Stimulated activated naive CD4-positive, alpha-beta T cell treated with Interleukin-2 at 50 U/mL for 16 hours (primary cell): ENCODE measurements at places on chromosomes 11 and 22.

DNA sequence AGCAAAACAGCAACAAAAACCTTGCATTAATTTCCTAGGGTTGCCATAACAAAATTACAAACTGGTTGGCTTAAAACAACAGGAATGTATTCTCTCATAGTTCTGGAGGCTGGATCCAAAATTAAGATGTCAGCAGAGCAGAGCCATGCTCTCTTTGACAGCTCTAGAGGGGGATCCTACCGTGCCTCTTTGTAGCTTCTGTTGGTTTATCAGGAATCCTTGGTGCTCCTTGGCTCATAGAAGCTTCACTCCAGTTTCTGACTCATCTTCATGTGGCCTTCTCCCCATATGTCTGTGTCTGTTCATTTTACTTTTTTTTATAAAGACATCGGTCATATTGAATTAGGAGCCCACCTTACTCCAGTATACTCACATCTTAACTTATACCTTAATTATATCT is 90.5 kb upstream of the POU2AF2 start:
- DNase-seq, result no peak

DNA sequence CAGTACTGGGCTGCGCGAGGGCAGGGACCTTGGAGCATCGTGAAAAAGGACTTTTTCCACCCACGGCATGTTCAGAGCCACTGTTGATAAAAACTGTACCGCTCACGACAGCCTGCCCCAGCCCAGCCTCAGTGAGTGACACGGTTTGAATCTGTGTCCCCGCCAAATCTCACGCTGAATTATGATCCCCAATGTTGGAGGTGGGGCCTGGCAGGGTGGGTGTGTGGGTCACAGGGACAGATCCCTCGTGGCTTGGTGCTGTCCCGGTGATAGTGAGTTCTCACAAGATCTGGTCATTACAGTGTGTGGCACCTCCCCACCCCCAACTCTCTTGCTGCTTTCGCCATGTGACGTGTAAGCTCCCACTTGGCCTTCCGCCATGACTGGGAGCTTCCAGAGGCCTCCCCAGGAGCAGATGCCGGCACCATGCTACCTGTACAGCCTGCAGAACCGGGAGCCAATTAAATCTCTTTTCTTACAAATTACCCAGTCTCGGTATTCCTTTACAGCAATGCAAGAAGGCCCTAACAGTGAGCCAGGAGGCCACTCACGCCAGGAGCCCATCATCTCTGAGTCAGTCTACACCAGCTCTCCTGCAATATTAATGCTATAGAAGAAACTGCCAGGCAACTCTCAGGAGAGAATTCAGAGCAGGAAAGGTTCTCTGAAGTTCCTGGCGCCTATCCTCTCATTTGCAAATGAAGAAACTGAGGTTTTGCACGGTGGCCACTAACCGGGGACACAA is 1.3 kb downstream of the TOLLIP start:
- no peak for DNase-seq

DNA sequence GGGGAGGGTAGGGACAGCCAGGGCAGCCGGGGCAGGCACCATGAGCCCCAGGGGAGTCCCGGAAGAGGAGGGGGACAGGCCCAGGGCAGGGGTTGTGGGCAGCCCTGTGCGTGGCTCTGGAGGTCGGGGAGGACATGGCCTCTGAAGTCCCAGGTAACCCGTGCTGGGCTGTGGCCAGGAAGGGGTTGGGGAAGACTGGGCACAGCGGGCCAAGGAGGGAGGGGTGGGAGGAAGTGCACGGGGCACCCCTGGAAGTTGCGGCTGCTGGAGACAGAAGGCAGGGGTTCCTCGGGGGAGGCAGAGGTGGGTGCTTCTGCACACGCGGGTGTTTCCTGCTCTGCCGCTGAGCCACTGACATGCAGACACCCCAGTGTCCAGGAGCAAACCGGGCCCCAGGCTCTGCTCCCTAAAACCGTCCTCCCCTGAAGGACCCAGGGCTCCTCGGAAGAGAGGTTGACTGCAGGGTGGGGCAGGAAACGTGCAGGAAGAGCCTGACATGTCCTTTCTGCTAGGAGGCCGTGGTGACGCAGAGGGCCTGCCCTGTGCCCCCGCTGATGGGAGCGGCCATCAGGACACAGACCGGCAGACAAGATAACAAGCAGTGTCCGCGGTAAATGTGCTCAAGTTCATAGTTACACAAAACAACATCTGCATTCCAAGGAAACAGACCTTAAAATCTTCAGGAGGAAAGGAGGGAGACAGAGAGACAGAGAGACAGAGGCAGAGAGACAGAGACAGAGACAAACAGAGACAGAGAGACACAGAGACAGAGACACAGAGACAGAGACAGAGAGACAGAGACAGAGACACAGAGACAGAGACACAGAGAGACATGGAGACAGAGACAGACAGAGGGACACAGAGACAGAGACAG is 5.7 kb downstream of the TNNI2 start:
- peak; percentile 26 for DNase-seq

DNA sequence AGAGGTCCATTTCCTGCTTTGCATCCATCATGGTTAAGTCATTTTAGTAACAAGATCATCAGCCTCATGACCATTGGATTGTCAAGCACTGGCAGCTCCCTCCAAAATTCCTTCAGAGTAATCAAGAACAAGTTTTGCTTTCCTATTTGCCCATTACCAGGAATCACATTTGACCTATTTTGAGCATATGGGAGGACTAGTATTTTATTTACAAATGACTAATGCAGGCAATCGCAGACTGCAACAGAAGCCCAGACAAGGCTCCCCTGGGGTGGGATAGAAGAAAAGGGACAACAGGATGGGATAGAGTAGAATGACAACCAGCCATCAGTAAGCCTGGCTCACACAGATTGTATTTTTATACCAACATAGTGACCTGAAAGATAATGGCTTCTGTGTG is 9.1 kb downstream of the MMP10 start:
- no peak for DNase-seq

- DNase-seq, result no peak
These were observed 6.6 kb upstream of the ZFTA start for GRCh38 chr11:63775191-63775590.

DNA sequence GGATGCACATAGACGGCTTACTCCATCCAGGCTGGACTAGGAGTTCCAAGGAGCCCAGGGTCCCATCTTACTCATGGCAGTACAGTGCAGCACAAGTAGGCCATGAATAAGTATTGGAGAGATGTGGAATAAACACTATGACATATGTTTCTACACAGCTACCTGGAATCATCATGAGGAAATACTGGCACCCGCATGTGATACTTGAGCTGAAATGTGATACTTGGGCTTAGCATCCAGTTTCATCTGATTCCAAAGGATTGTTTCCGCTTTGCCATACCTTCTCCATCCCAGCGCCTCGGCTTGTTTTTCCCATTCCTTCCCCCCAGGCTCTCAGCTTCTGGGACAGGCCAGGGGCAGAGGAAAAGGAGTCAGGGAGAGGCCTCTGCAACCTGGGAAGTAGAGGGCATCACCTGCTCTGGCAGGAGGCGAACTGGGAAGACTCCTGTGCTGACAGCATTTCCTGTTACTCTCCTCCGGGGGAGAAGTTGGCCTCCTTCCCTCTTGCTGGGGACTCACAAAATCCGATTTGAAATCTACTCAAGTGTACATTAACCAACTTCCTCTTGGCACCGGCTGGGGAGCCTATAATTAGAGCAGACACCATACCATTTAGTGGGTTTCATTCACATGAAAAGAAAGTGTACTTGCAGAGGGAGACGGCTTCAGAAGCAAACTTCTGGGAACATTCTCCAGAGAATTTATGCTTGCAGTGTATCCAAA is 187.8 kb downstream of the MIAT start:
- no peak for DNase-seq

DNA sequence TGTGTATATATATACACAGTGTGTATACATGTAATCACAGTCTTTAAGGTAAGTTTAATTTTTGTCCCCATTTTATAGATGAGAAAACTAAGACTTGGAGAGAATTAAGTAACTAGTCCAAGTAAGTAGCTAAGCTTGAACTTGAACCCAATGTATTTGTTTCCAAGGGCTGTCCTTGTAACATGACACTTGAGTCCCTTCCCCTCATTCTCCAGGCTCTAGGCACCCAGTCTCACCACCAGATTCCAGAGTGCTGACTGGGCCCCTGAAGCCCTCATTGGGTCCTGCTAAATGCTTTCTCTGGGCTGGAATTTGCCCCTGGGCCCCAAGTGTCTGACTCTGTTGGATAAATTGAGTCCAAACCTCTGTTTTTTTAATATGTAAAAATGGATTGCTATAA is 45.5 kb downstream of the ADM start:
- DNase-seq, result no peak

GRCh38 chr11:112993808-112994207 is 32.6 kb downstream of the NCAM1 start:
- DNase-seq, result no peak

DNA sequence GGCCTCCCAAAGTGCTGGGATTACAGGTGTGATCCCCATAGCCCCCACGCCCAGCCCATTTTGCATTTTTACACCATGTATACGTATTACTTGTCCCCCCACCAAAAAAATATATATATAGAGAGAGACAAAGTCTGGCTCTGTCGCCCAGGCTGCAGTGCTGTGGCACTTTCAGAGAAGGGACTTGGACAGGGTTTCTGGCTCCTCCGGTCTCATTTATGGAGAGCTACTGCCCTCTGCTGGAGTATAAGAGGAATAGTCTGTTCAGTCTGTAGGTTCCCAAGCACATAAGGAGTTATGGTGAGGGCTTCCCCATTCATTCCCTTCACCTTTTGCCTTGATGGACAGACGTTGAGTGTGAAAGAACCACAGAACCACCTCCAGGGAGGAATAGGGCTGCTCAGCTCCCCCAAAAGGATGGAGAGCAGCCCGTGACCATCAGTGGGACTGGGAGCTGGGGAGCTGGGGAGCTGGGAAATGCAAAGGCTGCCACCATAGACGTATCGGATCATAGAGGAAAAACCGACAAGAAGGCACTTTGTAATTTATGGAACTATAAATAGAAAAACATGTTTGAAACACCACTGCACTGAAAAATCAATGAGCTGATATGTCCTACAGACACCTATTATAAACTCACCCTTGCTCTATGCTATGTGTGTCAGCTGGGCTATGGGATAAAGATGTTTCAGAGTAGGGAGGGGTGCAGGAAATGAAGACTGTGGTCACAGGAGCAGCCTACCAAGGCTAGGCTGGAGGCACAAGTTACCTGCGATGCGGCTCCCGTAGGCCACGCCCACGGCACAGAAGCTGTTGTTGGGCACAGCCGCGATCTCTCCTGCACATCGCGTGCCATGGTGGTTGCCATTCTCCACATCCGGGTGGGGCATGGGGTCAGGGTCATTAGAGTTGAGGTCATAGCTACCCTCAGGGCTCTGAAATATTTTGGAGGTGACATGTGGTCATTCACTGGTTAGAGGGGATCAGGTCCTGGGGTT is 5.2 kb downstream of the PCSK7 start:
- no peak for DNase-seq

DNA sequence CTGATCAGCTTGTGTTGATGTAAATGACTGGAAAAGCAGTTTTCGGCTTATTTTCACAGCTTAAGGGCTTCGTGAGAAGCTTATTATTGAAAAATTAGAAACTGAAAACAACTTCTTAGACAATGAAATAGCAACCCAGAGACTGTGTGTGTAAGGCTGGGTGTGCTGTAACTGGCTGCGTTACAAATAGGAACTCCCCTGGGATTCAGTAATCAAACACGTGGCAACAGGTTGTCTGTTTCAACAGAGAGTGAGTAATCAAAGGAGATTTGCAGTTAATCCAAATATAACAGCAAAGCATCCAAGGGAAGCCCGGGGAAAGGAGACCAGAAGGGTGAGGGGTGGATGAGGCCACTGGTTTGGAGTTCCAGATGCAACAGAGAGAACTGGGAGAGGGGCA is 19.2 kb downstream of the NTM start:
- DNase-seq, result no peak

DNA sequence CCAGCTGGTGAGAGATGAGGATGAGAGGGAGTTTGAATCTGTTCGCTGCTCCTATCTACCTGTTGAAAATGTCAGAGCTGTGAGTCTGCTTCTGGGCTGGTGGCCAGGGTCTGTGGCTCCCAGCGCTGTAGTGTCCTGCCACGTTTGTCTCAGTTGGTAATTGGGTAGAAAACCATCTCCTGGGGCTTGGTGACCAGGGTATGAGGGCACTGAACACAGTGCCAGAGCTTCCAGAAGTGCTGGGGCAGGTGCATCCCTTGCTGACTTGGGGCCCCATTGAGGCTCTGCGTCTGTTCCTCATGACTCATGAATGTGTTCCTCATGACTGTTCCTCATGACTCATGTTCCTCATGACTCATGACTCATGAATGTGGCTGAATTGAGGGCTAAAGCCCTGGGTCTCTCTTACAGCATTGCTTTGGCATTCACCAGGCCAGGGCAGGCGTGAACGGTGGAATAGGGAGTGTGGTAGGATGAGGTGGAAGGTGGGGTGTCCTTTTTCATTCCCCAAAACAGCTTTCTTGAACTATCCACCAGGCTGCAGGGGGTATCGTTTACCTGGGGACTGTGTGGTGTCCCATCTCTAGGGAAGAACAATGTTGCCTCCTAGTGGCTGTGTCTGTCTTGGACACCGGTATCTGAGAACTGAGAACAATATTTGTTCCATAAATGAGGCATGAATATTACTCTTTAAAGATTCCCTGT is 139.5 kb downstream of the COMMD9 start:
- DNase-seq, result peak; percentile 1

GRCh38 chr22:19755722-19756287 is 4.8 kb upstream of the TBX1 start:
- no peak for DNase-seq

DNA sequence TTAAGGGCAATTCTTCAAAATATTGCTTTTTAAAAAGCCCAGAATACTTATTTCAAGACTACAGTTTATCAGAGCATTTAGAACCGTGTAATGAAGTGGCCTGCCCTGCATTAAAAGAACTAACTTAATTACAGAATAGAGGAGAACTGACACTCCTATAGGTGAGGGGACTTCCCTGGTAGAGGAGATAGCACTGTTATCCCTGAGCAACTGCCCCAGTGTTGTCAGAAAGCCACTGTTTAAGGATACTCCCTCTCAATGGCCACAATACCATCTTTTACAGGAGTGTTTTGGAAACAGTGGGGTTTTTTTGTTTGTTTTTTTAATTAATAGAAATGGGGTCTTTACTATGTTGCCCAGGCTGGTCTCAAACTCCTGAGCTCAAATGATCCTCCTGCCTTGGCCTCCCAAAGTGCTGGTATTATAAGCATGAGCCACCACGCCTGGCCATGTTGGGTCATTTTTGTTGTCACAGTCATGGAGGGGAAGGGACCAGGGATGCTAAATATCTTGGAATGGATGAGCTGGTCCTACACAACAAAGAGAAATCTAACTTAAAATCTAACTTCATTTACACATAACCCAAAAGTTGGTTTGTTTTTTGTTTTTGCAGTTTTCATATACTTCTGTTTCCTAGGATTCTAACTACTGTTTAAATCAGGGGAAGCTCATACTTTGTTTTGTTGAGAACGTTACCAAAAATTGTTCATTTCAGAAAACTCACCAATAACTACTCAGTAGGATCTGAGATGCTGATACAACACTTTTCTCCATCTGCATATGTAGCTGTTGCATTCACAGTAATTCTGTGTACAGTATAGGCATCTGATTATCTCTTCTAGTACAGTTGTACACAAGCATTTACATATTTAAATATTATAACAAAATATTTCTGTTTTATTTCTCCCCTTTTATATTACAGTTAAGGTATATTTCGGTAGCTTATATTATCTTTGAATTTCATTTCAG is 8.1 kb downstream of the RPL27A start:
- no peak for DNase-seq
